Breast epithelium (tissue), 4 donors: ENCODE measurements at places on chromosomes 6 and 20.

GRCh38 chr6:25239059-25239458 lies 40.1 kb upstream of the CARMIL1 start:
- no peak for DNase-seq
- no peaks in the 10 kb centered on the region for H3K4me1 ChIP-seq
- no peak overlapping the region for H3K4me3 ChIP-seq

- no peak overlapping the region for H3K27ac ChIP-seq
- H3K27me3 ChIP-seq, result no peaks in the 10 kb centered on the region
- no peak for DNase-seq
- no peak overlapping the region for H3K4me3 ChIP-seq
- H3K4me1 ChIP-seq, result no peaks in the 10 kb centered on the region
Observed at GRCh38 chr6:119276211-119276610, 73.3 kb downstream of the MAN1A1 start.

GRCh38 chr6:23977706-23978105 lies 148.3 kb upstream of the NRSN1 start:
- no peaks in the 10 kb centered on the region for H3K4me1 ChIP-seq
- no peaks in the 10 kb centered on the region for H3K27me3 ChIP-seq
- DNase-seq, result no peak

GRCh38 chr6:110509617-110510241 lies 33.3 kb upstream of the SLC22A16 start:
- H3K4me3 ChIP-seq, result no peak overlapping the region
- H3K27me3 ChIP-seq, result no peaks in the 10 kb centered on the region
- no peaks in the 10 kb centered on the region for H3K4me1 ChIP-seq
- no peaks in the 10 kb centered on the region for H3K36me3 ChIP-seq
- peak; percentile 45 for DNase-seq

- no peaks in the 10 kb centered on the region for H3K4me1 ChIP-seq
- no peaks in the 10 kb centered on the region for H3K27me3 ChIP-seq
- H3K27ac ChIP-seq, result no peak overlapping the region
- peak; percentile 35 for DNase-seq
- H3K4me3 ChIP-seq, result peak overlapping the region; percentile 57
- no peaks in the 10 kb centered on the region for H3K36me3 ChIP-seq
Observed at GRCh38 chr6:168884646-168885086, 369.0 kb downstream of the THBS2 start.

DNA sequence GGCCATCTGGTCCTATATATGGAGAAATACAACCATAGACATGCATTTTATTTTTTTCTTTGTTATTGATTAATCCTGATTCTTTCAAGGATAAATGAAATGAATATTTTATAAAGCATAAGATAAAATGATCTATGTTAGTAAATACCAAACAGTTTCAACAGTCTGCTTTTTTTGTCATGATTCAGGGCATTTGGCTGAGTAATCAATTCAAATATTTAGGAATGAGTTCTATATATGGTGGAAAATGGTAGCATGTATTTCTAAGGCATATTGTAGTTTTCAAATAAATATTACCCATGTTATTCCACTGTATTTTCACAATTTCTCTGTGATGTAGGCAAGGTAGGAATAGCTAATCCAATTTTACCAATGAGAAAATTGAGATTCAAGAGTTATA lies 287.5 kb upstream of the FKBP1C start:
- H3K36me3 ChIP-seq, result no peaks in the 10 kb centered on the region
- H3K4me3 ChIP-seq, result no peak overlapping the region
- H3K27me3 ChIP-seq, result no peaks in the 10 kb centered on the region
- no peaks in the 10 kb centered on the region for H3K4me1 ChIP-seq
- no peak for DNase-seq
- no peak overlapping the region for H3K27ac ChIP-seq
